ENCODE measurements at places on chromosomes 5 and 9.

DNA sequence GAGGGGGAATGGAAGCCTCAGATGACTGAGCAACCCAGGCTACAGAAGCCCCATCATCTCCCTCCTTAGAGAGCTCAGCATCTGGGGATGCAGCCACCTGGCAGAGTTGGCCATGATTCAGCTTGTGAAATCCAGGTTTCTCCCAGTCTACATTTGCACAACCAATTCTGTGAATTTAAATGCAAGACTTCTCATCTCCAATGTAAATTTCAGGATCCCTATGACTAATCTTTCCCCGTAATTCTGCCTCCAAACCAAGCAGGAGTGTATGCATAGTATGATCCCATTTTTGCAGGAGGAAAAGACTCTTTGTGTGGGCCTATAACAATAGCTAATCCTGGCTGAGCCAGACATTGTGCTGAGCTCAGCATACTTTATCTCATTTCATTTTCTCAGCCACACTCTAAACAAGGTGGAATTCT lies 59.6 kb upstream of the IL17B start:
- peak; percentile 35 for DNase-seq

DNA sequence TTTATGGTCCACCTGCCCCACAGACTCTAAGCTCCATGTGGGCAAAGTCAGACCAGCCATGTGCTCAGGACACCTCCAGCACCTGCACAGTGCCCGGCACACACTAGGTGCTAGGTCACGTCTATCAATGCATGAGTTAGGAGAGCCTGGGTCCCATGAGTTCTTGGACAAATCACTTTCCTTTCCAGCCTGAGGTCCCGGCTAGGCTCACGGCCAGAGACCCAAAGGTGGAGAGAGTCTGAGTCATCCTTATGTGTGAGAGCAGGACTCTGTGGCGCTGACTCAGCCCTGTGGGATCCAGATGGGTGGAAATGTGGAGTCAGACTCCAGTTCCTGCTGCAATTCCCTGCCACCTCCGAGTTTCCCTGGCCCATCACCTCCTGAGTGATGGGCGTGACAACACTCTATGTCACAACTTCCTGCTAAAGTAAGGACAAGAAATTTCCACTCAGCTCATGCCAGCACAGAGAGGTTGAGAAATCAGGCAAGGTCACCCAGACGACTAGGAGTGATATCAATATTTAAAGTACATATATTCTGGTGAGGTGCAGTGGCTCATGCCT lies 2.5 kb upstream of the ST6GALNAC4 start:
- no peak for DNase-seq

- no peak for DNase-seq
These were observed 36.6 kb downstream of the NCS1 start for GRCh38 chr9:130208600-130209347.

DNA sequence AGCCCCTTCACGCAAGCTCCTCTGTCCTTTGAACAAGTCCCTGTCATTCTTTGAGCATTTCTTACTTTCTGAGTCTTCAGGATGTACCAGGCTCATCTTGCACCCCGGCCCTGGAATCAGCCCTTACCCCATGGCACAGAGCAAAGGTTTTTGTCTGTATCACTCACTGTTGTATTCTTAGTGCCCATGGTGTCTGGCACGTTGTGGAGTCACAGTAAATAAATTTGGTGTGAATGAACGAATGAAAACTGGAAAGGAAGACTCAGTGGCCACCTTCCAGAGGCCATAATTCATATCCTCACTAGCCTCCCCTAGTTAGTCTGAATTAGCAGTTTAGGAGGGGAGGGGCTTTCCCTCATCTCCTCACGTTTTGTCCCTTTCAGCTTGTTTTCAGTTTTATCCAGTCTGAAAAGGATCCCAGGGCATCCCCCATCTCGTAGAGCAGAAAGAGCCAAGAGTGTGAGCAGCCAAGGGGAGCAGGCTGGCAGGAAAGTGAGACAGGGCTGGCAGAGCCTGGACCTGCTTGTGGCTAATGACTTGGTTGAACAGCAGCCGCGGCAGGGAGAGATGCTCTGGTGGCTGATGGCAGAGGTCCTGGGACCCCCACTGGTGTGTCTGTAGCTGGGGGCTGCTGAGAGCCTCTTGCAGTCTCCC lies 42.7 kb downstream of the ZNF618 start:
- no peak for DNase-seq

GRCh38 chr9:86445671-86446070 lies 91.5 kb upstream of the TUT7 start:
- no peak for DNase-seq

- DNase-seq, result no peak
These were observed 582.3 kb downstream of the CAAP1 start for GRCh38 chr9:26310294-26310693.

- no peak for DNase-seq
These were observed at the start of gene POU5F2 for GRCh38 chr5:93741136-93741811. POU5F2 (minus strand) TSS chr5:93741600; CDS start chr5:93741563, 37 bp downstream.

DNA sequence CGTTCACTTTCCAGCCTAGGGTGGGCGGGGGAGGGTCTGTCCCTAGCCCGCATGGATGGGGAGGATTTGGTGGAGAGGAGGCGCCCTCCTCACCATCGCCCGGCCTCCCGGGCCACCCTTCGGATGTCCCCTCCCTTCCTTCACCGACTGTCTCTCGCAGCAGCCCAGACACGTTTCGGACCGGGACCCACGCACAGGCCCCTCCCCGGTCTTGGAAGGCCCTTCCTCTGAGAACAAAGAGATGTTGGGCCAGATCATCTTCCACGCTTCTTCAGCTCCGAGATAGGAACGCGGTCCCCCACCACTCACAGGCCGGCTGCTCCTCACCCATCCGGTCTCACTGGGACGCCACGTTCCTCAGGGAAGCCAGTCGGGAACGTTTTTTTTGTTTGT lies 640 bp upstream of the DPM2 start:
- no peak for DNase-seq

DNA sequence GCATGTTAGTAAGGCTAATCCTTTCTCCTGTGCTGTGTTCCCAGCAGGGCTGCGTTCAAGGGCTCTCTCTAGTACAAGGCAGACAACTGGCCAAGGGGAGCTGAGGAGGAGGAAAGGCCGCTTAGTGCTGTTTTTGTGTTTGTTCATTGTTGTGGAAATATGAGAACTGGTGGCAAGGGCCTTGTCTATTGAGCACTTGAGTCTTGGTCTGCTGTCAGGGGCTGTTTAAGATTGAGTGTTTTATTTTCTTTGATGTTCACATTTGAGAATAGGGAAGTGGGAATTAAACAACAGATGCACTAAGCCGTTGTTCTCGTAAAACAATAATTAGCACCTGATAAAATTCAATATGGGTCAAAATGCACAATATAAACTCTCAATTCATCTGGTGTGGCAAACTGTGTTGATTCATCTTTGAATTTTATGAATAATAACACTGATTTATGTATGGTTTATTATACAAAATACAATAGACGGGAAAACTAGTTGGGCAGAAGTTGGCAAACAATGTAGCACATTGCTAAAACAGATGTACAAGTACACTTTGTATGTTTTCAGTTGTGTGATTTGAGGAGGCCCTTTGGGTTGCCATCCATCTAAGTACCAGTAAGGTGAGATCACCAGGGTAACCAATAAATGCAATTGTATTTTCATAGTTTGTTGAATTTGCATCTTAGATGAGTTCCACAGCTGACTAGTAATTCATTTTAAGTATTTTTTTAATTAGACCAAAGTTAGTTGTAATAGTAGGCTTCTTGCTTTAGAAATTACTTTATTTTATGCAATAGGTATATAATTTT lies 97.6 kb upstream of the GRHPR start:
- DNase-seq, result peak; percentile 84

DNA sequence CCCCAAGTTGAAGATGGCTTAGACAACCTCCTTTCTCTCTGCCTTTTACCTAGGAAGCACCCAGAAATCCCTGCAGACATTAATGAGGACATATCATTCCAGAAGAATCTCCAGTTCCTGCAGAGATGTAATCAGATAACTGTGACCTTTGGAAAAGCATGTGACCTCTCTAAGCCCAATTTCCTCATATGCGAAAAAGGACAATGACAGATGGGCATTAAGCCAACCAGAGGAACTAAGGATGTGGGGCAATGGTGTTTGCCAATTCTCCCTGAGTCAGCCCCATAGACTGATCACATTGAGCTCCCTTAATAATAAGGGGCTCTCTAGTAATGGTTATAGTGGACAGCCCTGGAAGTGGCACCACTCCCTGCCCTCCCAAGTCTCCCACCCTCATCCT lies 10.1 kb upstream of the FOXI1 start:
- DNase-seq, result no peak

DNA sequence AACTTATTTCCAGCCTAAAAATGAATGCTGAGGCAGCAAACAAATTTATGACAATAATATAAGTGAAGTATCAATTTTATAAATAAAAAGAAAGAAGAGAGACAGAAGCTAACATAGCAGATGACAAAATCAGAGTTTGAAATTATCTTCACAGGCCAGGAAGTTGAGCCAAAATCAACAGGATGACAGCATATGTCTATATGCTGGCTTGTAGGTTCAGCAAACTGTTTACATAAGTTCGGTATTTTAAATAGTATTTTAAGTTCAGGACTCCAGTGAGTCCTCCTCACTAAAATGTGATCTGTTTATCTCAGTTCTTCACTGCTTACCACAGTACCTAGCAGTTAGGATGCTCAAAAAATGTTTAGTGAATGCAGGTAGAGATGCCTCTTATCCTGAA lies 359.6 kb upstream of the SMC2 start:
- no peak for DNase-seq

- no peak for DNase-seq
These were observed 181.7 kb upstream of the S1PR3 start for GRCh38 chr9:88809355-88810161.

GRCh38 chr9:129359916-129360536 lies 182.0 kb upstream of the IER5L start:
- DNase-seq, result peak; percentile 65

- peak; percentile 14 for DNase-seq
These were observed at the start of gene KCNIP1 for GRCh38 chr5:170503990-170504596. KCNIP1 (plus strand) TSS chr5:170504020.

- peak; percentile 93 for DNase-seq
These were observed 38.7 kb downstream of the ROPN1L start for GRCh38 chr5:10480237-10480985.

- DNase-seq, result no peak
These were observed 78.6 kb upstream of the SLC28A3 start for GRCh38 chr9:84419031-84419602.

DNA sequence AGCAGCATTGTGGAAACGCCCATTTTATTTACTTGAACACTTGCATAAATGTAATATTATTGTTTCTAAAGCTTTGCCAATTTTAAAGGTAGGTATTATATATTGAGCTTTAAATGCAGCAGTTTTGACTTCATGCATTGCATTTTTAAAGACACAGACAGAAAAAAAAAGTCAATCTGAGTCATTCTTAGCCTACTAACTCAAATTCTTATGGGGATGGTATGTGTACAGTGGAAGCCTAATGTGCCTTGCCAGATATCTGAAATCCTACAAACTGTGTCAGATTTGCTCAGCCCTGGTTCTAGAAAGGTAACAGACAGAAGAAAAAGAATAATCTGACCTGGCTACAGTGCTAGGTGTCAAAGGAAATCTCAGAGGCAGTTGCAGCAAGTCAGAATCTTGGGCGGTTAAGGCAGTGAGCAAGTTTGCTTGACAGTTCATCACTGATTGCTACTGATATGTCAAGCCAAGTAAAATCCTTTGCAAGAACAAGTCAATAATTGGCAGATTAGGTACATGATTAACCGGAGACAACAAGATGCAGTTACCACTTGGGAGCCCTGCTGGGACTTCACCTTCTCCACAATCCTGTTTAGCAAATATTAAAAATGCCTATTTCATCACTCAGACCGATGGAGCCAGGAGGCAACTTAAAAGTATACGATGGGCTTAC lies 224.8 kb upstream of the WWC1 start:
- no peak for DNase-seq

- DNase-seq, result no peak
These were observed 217.5 kb downstream of the MAN2A1 start for GRCh38 chr5:109907189-109907588.

GRCh38 chr5:140311011-140311467 lies 8.1 kb upstream of the PFDN1 start:
- DNase-seq, result no peak

GRCh38 chr5:158686214-158686613 lies 413.5 kb downstream of the EBF1 start:
- DNase-seq, result no peak

GRCh38 chr9:100465274-100465673 lies 7.7 kb upstream of the TMEFF1 start:
- no peak for DNase-seq

DNA sequence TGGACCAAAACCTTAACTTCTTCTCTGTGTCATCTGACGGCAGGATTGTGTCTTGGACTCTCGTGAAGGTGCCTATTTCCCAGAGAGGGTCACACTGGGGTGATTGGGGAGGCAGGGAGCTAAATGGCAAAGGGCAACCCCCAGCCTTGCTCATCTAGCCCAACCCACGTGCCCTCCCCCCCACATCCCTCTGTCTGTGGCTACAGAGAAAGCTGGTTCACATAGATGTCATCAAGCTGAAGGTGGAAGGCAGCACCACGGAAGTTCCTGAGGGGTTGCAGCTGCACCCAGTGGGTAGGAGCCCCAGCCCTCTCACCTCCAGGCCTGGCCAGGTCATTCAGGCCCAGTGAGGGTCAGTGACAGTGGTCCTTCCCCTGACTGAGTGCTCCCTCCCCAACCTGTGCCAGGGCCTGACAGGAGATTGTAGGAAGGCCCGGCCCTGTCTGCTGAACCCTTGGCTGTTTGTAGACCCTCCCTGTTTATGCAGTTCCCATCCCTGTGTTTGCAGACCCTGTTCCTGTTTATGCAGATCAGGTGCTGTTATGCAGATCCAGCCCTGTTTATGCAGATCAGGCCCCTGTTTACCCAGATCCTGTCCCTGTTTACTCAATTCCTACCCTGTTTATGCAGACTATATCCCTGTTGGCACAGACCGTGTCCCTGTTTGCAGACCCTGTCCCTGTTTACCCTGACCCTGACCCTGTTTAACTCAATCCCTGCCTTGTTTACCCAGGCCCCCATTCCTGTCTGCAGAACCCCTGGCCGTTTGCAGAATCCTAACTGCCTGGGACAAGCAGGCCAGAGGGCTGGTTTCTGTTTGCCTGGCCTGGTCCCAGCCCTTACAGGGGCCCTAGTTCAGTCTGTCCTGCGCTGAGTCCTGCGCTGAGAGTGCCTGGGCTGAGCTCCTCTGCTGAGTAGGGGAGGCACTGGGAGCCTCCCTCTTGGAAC lies 10.4 kb downstream of the ENHO start:
- DNase-seq, result no peak

DNA sequence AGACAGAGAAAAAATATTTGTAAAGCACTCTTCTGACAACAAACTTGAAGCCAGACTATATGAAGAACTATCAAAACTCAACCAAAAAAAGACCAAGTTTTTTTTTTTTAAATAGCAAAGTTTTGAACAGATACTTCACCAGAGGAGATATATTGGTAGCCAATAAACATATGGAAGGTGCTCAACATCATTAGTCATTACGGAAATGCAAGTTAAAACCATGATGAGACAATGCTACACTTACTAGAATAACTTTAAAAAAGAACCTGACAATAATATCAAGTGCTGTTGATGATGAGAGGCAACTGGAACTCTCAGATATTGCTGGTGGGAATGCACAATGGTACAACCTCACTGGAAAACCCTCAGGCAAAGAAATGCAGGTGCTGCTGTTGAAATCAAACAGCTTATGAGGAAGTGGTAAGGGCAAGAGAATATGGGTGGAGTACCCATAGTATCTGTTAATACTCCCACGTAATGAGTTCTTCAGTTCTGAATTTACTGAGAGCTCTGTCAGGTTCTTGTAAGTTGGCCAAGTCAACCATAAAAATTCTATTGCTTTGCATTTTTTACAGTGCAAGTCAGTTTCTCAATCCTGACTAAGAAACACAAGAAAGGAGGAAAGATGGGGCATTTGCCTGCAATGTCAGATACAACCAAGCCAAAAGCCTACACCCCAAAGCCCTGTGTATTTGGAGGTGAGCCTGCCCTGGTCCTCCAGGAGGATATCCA lies 87.3 kb upstream of the GNAQ start:
- DNase-seq, result no peak

GRCh38 chr9:117882171-117882570 lies 178.0 kb downstream of the TLR4 start:
- DNase-seq, result no peak
